Stimulated activated naive CD8-positive, alpha-beta T cell treated with anti-CD3 and anti-CD28 coated beads, Interleukin-15, Interleukin-2, amounts not matched to agents 100 U/mL and 50 U/mL, for 24 hours (primary cell): ENCODE measurements at places on chromosomes 2 and 18.

DNA sequence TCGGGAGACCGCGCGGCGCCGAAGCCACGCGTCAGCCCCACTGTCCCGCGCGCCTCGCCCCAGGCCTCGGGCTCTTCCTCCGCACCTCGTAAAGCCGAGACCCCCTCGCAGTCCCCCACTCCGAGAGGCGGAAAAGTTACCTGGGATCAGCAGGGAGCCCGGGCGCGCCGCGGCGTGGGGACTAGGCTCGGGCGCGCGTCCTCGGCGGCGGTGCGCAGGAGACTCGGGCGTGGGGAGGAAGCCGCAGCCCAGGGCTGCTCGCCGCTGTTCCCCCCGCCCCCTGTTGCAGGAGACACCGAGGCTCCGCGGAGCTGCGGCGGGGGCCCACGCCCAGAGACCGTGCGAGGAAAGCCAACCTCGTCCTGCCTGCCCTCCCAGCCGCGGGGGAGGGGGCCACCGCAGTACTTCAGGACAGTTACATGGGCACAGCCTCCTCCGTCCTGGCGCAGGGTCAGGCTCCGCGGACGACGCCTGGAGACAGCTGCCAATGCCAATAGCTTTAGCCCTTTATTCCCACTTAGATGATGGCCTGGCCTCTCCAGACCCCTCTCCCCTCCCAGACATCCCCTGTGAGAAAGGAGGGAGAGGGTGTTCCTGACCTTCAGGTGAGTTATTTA lies at the start of gene EPB41L3:
Gene EPB41L3 (minus strand): TSS at position 225 of the 617 bp plus-strand sequence. CDS start 54,814 bp downstream, outside the sequence.
- no peak for DNase-seq

DNA sequence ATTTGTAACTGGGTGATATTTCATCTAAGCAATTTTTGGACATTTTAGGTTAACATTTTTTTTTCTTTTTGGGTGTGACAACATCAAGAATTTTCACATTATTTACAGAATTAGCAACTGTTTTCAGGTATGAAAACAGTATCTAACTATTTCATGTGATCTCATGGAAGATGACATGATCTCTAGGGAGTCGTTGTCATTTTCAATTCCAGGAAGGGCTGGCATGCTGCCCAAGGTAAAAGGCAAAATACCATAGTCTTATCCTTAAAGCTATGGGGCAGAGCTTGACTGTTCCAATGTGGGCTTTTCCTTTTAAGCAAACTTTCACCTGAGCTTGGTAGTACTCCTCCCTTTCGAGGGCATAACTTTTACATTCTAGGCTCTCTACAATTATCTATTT lies 443.7 kb downstream of the DSEL start:
- no peak for DNase-seq

GRCh38 chr18:46387441-46388131 lies 269.4 kb downstream of the LOXHD1 start:
- no peak for DNase-seq

DNA sequence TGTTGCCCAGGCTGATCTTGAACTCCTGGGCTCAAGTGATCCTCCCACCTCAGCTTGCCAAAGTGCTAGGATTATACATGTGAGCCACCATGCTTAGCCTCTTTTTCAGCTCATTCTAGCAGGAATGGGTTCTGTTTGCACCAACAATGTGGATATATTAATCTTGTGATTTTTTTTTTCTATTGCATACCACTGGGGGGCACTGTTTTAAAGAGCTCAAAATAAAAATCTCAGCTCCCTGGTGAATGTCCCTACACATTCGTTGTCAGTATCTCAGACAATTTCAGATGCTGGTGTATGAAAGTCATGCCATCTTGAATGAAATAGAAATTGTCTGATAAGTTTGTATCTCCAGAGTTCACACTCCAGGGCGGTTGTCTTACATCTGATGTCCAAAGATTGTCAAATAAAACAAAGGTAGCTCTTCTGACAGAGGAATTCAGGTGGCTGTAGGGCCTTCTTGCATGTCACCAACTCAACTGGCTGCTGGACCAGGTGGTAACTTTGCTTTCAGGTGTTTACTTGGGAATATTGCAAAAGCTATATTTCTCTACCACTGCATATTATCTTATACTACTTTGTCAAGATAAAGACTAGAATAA lies 3.1 kb upstream of the MATN3 start:
- DNase-seq = no peak

DNA sequence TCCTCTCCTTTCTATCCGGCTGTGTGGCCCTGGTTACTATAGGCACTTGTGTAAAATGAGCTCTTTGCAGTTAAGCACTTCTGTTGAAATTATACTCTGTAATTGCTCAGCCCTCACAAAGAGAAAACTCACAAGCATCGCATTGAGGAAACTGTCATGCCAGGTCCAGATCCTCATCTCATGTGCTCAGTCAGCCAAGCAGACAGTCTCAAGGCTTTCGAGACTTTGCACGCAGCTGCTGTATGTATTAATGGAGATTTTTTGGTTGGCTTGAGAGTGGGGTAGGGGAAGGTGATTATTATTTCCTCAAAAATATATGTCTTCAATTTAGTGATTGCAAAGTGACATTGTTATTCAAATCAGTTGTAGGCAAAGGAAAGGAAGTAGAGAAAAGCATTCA lies 33.0 kb upstream of the PHLPP1 start:
- no peak for DNase-seq

DNA sequence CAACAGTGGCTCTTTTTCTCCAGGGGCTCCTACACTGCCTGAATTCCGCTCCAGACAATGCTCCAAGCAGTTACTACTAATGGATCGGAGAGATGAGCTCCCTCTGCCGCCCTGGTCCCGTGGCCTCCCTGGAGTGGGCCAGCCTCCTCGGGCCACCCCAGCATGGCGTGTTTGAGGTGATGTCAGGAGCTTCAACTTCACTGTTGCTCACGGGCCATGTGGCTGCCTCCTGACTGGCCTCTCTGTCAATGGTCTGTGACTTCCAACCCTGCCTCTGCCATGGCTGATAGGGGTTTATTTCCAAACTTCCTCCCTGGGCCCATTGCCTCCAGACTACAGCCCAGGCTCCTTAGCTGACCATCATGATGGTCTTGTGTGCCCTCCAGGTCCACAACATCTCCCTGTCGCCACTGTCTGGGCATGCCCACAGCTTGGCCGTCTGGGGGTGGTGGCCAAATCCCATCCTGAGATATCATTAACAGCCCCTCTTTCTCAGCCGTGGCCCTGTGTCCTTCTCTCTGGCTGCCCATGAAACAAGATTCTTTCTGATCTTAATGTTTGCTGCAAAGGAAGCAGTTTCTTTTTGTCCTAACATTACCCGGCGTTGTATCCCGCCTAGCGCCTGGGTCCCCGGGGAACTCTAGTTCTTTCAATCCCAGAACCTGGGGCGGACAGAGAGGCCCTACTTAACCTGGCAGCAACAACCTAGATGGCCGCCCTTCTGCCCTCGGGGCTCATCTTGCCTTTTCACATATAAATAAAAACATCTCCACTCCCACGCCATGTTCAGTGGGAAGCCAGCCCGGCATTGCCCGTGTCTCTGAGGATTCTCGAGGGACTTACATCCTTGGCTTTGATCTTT lies 38.1 kb downstream of the ATOH8 start:
- DNase-seq = no peak

DNA sequence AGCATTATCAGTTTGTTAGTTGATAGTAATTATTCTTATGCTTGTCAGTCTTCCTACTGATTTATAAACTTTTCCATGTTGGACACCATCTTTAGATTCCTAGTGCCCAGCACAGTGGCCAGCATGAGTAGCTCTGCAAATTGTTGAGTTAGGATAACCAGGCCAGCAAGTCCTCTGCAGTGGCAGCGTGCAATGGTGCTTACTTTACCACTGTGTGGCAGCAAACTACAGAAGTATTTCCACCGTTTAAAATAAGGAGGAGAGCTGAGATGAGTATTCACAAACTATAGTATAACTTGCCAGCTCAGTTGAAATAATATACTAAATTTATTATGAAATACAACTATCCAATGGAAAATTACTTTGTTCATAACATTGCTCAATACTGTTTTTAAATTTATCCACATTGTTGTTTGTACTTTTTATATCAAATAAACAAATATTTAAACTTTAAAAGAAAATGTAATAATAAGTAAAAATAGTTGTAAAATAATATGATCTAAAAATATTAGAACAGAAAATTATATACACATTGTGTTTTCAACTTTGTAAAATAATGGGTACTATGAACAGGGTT lies 9.3 kb upstream of the THADA start:
- DNase-seq = peak; percentile 23

DNA sequence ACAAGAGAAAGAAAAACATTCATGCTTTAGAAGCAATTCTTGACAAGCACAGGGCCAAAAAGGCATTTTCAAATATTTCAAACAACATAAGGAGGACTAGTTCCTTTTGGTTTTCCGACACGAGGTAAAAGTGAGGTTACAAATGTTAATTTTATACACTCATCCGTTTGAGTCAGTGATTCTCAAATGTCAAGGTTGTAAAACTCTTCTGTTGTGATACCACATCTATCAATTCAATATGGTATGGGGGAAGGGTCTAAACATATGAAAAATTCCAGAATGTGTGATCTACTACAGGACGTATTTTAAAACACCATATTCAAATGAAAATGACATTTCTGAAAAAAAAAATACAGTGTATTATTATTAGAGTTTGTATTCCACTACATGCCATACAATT lies 52.7 kb downstream of the TGIF1 start:
- no peak for DNase-seq

DNA sequence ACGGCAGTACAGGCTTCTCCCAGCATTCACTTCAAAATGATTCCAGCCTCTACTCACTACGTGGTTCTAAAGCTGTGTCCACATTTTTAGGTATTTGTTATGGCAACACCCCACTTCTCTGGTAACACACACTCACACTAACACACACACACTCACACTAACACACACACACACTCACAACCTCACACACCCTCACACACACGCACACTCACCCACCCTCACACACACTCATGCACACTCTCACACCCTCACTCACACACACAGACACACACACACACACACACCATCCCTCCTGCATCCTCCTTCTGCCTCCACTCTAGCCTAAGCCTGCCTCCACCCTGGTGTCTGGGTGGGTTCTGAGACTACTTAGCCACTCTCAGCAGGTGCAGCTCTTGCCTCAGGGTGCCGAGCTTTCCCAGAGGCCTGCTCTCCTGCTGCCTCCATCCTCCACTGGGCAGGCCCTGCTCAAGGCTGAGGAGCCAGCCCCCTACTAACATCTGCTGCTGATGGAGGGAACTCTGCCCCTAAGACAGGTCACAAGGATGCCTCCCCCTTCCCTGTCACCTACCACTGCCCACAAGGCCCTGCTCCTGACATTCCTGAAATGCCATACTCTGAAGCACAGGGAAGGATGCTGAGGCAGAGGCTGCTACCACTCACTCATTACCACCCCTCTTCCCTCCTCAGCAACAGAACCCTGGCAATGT lies 63.9 kb downstream of the NCAPH start:
- DNase-seq = no peak

DNA sequence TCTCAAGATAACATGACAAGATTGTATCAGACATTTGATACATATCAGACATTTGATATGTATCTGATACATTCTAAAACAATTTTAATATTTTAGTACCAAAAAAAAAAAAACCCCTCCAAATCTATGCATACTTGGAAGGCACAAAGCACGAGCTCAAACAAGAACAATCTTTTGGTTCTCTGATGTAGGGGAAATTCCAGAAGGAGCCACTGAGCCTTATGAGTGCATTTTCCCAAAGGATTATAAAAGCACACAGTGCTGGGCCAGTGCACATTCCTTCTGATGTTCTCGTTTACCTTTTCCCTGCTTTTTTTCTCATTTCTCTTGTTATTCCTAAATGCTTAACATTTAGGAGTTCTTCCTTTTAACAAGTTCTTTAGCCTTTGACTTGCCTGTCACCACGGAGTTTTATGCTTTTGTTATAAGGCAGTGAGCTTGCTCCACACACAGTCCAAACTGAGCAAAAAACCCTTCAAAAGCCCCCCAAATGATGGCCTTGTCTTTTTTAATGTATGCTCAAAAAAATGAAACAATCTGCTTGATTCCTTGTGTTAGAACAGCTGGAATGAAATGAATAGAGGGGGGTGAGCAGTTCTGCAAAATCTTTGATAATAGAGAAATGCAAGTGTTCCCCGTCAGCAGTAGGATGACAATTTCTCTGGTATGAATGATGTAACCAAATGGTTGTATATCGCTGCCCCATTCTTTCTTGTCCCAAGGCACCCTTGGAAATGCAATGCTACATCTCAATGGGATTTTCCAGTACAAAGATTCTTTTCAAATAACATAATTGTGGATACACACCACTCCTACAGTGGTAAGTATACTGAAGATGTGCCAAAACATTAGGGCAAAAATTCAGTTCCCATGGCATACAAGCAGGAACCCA lies 597.2 kb upstream of the ZEB2 start:
- DNase-seq = no peak

GRCh38 chr18:78643981-78644380 lies 335.6 kb upstream of the SALL3 start:
- no peak for DNase-seq

DNA sequence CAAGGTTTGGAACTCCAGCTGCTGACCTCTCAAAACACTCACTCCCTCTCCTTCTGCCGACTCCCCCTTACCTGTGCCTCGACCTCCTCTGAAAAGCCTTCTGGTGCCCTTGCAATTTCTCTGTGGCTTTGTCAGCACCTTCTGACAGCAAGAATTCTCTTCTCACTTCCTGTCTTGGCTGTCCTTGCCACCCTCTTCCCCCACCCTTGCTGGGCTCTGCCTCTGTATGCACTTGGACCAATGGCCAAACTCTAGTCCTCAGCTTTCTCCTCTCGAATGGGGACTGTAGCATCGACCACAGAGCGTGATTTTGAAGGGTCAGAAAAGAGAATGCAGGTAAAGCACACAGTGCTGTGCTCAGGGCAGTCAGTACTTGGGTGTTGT lies 99.0 kb downstream of the HS1BP3 start:
- DNase-seq = no peak

- DNase-seq = no peak
These were observed 801.2 kb upstream of the PIK3C3 start for GRCh38 chr18:41153871-41154270.

GRCh38 chr2:171956135-171956825 lies 34.0 kb downstream of the HAT1 start:
- no peak for DNase-seq

DNA sequence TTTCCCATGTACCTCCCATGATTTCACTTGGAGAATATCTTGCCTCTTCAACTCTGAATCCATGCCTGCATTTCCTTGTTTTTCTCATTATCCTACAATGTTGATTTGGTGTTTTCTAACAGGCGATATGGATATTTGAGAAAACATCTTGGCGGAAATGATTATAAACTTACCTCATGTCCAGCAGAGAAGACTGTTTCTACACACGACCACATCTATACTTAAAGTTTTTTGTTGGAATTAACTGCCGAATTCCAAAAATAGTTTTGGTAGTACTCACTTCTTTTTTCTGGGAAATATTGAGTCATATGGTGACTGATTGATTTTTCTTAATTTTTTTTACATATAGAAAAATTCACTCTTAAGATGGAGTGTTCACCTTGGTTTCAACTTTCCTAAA lies 41.4 kb upstream of the TMEFF2 start:
- DNase-seq = no peak

- peak; percentile 58 for DNase-seq
These were observed 1.2 kb downstream of the STK17B start for GRCh38 chr2:196170213-196170605.

- DNase-seq = peak; percentile 80
These were observed 806 bp downstream of the ZNF407 start for GRCh38 chr18:74598350-74599001.

- no peak for DNase-seq
These were observed 9.1 kb upstream of the RAB17 start for GRCh38 chr2:237599465-237600110.
